EH (cell line): ENCODE measurements at places on chromosomes 13 and 19.
A peak's percentile ranks its signal among the peaks of the same experiment; 100 is the strongest.

DNA sequence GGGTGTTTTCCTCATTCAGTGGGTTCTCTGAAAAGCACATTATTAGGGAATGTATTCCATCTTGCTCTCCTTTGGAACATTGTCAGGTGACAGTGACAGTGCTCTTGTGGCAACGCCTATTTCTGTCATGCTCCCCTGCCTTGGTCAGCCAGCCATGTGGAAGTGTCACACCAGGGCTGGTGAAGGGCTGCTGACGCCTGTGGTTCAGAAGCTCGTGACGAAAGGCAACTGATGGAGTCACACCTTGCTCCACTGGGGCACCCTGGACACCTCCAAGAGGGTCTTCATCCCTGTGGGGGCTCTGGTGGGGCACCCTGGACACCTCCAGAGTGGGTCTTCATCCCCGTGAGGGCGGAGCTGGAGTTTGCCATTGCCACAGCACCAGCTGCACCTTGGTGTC is 68.9 kb upstream of the GPR183 start:
- DNase-seq = no peak

- peak; percentile 93 for DNase-seq
Measured at GRCh38 chr19:18464646-18465045, 26.7 kb upstream of the ISYNA1 start.

DNA sequence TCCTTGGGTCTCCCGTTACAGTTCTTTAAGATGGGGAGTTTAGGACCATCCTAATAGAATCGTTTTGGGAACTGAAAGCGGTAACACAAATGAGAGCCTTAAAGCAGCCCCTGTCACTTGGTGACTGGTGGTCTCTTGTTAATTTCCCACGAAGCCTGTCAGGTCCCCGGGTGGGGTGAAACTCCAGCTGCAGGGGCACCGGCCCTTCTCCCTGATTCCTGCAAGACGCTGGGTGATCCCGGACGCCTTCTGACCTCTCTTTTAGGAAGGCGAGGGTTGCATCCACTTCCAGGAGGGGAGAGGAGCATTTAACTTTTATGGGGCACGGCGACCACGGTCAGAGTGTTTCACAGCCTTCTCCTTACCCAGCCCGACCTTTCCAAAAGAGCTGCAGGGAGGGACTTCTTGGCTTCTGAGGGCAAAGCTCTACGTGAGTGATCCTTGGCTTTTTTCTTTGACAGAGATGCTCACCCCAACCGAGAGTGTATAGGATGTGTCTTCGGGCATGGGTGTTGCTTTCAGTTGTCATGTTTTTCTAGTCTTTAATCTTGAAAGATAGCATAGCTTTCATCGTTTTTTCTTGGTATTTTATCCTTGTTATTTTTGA is 688 bp downstream of the ZNF225 start:
- DNase-seq = no peak

- DNase-seq = no peak
Measured at GRCh38 chr19:31096062-31096830, 253.0 kb downstream of the TSHZ3 start.

GRCh38 chr19:13781547-13781946 is 7.3 kb downstream of the C19orf53 start:
- peak; percentile 95 for DNase-seq

- no peak for DNase-seq
Measured at GRCh38 chr13:20247403-20247802, 15.3 kb upstream of the GJB6 start.

GRCh38 chr13:106151056-106151699 is 384.3 kb downstream of the EFNB2 start:
- DNase-seq = peak; percentile 96

DNA sequence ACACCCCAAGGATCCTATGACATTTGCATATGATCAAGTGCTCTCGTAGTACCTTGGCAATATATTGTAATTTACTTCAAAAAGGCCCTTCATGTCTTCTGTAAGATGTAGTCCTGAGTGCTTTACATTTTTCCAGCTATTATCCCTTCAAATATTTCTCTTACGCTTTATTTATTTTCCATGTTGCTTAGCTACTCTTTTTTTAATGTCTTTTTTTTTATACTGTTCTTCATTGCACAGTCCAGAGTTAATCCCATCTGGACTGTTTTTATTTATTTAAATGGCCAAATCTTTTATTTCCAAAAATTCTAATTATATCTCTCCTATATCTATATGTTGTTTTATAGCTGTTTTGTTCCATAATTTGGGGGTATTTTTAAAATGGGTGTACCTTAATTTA is 371.3 kb downstream of the SLC7A1 start:
- DNase-seq = no peak

DNA sequence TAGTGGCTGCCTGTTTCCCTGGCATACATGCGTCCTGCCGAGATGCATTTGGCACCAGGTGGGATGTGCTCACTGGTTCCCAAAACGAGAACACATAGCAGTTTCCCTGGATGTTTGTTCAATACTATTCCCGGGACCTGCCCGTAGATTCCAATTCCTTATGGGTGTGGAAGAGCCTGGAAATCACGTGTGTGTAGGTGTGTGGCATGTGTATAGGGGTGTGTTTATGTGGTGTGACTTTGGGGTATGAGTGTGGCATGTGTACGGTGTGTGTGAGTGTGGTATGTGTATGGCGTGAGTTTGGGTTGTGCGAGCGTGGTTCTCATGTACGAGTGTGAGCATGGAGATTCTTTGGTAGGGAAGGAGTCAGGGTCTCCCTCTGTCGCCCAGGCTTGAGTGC is 2.9 kb upstream of the F7 start:
- DNase-seq = no peak
